DMS53 (cell line): ENCODE measurements at places on chromosomes 4 and X.

GRCh38 chr4:88097301-88097700, 61.1 kb downstream of the ABCG2 start:
- peak; percentile 24 for DNase-seq

DNA sequence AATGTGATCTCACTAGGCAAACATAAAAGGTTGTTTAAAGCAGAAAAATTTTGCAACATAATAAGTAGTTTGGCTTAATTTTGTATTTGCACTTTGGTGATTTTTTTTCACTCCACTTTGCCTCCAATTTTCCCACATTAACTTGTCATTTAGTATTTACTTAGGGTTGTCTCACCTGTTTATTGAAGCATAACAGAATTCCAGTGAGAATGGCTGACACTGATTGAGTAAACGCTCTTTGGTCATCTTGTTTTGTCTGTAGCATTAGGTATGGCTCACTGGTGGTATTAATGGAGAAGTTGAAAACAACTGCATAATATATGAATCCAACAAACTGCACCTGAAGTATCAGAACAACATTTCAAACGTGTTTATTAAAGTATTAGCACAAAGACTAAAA, 799.5 kb upstream of the ADGRL3 start:
- no peak for DNase-seq

DNA sequence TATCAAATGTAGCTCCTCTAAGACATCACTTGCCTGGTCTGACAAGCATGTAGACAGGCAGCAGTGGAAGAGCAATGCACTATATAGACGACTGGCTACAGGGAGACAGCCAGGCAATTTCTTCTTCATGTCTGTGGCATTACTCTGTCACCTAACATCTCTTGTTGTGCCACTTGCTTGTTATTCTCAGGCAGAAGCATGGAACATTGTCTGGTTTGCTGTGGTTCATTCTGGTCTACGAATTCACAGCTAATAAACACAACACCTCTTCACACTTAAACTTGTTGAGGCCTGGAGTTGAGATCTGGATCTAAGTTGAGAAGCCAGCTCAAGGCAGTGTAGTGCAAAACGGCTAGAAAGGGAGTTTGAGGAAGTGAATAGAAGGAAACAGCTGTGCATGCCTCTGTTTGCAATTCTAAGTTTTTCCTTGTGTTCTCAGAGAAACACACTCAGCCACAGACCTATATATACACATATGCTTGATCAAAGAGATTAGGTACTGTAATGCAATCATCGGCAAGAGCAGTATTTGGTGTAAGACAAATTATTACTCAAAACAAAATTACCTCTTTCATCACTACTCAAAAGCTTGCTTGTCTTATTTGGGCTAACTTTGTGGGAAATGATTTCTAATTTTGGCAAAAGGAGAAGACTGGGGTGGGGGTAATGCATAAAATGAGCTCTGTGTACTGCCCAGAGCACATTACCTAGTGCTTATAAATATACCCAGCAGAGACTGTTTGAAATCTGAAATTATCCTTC, 243.8 kb downstream of the PPP3CA start:
- peak; percentile 59 for DNase-seq

- DNase-seq = peak; percentile 74
Measured at GRCh38 chrX:133838761-133839676, 146.4 kb downstream of the GPC3 start.

GRCh38 chr4:156197216-156197615, 243.6 kb upstream of the CTSO start:
- no peak for DNase-seq

DNA sequence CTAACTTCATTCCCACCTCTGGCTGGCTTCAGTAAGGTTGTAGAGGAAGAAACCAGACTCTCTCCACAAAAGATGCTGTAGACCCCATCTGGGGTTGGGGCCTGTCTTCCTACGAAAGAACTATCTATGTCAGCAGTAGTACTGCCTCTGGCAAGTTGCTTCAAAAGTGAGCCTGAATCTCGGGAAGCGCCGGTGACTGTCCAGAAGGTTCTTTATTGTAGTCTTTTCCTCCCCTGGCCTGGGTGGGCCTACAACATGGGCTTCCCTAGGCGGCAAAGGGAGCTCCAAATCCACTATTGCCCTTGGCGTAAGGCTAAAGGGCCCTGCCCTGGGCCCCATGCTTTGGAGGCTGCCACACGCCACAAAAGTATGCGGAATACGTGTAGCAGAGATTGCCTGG, 38.6 kb upstream of the NYX start:
- DNase-seq = no peak

DNA sequence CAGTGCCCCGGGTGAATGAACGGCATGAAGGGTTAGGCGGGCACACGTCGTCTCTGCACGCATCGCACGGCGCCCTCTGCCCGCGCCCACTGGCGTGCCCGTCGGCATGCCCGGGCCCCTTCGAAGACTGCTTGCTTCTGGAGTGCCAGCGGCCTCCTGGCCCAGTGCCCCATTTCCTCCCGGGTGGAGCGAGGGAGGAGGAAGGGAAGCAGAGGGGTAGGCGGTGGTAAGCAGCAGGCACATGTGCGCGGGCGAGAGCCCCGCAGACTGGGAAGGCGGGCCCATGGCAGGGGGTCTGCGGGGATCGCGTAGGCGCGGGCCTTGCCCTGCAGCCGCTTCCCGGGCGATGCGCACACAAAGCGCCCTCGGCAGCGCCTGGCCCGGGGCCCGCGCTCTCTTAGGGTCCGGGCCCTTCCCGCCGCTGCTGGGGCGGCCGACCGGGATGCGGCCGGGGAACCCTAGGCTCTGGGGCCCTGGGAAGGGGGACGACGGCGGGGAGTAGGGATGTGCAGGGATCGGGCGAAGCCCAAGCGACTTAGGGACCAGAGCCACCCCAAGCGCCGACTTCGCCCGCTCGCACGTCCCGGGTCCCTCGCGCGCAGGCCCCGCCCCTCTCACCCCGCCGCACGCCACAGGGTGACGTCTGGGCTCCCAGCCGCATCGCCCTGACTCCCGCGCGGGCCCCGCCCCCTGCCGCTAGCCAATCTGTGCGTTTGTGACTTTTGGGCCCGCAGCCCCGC, 866 bp upstream of the EMD start:
- peak; percentile 79 for DNase-seq
